ENCODE measurements at places on chromosomes 1 and 21.

- no peak for DNase-seq
Measured at GRCh38 chr1:17849216-17849615, 94.1 kb downstream of the ACTL8 start.

DNA sequence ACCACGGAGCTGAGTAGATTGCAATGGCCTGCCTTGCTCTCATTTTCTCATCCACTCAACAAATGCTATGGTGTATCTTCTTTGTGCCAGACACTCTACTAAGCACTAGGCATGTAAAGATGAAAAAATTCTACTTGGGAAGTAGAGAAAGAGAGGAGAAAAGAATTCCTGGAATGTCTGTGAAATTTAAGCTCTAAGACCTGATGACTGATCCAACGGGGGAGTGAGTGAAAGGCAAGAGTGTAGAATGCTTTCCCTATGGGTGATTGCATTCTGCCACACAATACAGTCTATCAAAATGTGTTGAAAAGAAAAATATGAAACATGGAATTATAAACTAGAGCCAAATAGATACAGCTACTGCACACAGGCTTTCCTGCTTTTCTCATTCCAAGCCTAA, 82.3 kb downstream of the CYYR1 start:
- DNase-seq, result no peak

- no peak for DNase-seq
Measured at GRCh38 chr21:41932576-41933312, 21.1 kb downstream of the C2CD2 start.

DNA sequence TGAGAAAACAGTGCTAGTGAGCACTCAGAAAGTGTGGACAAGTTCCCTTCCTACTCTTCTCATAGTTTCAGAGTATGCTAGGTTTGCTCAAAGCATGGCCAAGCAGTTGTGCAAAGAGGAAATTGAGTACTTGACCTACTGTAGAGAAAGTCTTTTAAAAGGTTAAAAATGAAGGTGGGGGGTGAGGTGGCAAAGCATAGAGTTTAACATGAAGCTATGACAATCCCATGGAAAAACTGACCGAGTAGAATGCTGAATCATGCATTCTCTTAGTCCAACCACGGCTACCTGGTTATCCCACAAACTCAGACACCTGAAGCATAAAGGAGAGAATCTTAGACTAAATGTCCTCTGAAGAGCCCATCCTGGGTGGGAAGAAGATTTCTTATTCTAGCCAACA, 79.9 kb downstream of the PTPN14 start:
- no peak for DNase-seq

GRCh38 chr21:37916310-37917051, at the start of gene KCNJ6:
KCNJ6 (minus strand) TSS chr21:37916457; CDS start chr21:37840682, 75,775 bp downstream.
- DNase-seq, result no peak

DNA sequence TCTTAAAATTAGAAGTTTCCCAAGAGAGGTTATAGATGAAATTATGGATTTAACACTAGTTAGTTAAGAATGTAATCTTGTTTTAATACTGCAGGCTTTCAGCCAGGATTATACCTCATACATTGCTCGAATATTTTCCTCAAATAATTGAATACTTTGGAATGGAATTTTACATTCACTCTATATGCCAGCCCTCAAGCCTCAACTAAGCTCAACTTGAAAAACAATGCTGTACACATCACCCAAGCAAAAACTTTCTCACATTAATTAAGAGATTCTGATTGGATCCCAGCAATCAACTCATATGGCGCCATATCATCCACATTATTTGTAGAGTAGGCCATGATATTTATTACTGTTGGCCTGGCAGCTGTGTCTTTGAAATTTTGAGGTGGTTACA, 710.7 kb upstream of the ADAMTS5 start:
- DNase-seq, result no peak

GRCh38 chr1:222877854-222878253, 63.0 kb downstream of the DISP1 start:
- DNase-seq, result no peak

DNA sequence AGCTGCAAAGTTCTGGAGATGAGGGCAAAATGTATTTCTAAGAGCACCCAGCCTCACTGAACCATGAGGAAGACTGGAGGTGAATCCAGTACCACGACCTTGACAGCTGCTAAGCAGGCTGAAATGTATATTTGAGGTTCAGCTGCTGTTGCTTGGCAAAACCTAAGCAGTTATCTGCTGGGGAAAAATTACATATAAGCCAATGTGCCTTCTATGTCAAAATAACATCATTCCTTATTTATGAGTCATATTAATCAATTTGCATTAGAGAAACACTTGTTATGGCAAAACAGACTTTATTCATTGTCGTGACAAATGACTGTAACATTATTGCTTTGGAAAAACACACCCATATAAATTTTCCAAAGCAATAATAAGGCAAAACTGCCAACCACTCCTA, 560.5 kb upstream of the NR5A2 start:
- no peak for DNase-seq

- no peak for DNase-seq
Measured at GRCh38 chr1:246208105-246208504, 299.0 kb downstream of the SMYD3 start.

- no peak for DNase-seq
Measured at GRCh38 chr1:169487133-169487532, 1.4 kb upstream of the SLC19A2 start.

DNA sequence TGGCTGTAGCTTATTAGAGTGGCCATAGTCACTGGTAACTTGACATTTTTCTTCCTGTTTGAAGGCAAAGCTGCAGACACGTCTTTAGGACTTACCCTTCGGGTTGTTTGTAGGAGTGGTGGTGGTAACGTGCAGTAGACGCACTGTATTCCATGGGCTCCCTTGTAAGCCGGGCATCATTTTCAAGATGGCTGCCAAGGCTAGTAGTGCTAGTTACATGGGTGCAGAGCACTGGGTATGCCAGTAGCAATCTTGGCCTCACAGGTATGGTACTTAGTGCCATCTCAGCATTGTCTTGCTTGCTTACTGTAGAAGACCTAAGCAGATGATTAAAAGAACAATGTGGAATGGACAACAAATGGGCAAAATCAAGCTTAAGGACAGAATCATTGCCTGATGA, 1.9 kb downstream of the YBX1 start:
- DNase-seq, result no peak

- DNase-seq, result no peak
Measured at GRCh38 chr1:101567582-101568189, 330.9 kb downstream of the S1PR1 start.

- DNase-seq, result no peak
Measured at GRCh38 chr1:154931940-154932487, 4.5 kb downstream of the PMVK start.

GRCh38 chr21:28344985-28345384, 647.7 kb downstream of the LTN1 start:
- no peak for DNase-seq

DNA sequence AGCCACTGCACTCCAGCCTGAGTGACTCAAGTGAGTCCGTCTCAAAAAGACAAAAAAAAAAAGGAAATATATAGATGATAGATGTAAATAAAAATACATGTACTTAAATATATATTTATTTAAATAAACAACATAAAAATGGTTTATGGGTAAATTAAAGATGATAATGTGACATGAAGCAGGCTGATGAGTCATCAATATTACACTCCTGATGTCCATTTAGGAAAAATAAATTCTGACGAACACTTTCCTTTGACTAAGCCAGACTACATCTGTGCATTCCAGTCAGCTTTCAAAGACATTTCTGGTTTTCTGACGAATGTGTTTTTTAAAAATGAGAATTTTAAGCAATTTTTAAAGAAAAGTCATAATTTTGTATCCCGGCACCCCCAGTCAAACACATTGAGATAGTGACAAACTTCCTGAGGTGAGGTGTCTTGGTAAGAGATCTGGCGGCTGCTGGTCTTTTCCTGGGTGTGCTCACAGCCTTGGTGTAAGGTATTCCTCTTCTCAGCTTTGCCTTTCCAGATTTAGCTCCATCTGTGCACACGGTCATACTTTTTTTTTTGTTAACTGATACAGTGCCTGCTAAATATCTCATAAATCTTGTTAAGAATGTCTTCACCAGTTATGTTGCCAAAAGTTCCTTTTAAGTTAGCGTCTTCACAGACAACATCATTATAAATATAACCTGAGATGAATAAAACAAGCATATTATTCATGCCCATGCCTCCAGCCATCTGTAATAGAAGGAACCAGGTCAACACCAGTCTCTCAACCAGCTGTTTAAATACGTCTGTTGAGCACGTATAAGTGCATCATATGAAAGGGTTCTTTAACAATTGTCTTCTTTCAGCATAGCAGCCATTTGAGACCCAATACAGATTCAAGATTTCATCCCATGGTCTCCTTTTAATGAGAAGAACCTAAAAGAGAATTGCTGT, 214.5 kb upstream of the PLD5 start:
- no peak for DNase-seq

Data from activated CD8-positive, alpha-beta memory T cell treated with anti-CD3 and anti-CD28 coated beads for 4 hours (primary cell).